Activated CD4-positive, alpha-beta T cell treated with anti-CD3 and anti-CD28 coated beads for 36 hours (primary cell): ENCODE measurements at places on chromosomes 7 and 10. TPM values are rescaled to one million over a fixed set of nuclear protein-coding genes. Genes with fewer than 3 reads are reported as not detected.

The GJC3 gene
- total RNA-seq = 0.73 TPM

The IFIT1B gene
- total RNA-seq = not detected

The TAF3 gene
- total RNA-seq = 12.2 TPM

The STOX1 gene
- 0.87 TPM for total RNA-seq

The ZFYVE27 gene
- 22.6 TPM for total RNA-seq

The ADO gene
- total RNA-seq = 23.2 TPM

The ALOX5 gene
- 0.26 TPM for total RNA-seq

The SLC13A1 gene
- not detected for total RNA-seq

The GBX1 gene
- total RNA-seq = not detected
